Endodermal cell (in vitro differentiated cells): ENCODE measurements at places on chromosomes 12 and 14. TPM values are rescaled to one million over a fixed set of nuclear protein-coding genes. Genes with fewer than 3 reads are reported as not detected.
A peak's percentile ranks its signal among the peaks of the same experiment; 100 is the strongest.

DNA sequence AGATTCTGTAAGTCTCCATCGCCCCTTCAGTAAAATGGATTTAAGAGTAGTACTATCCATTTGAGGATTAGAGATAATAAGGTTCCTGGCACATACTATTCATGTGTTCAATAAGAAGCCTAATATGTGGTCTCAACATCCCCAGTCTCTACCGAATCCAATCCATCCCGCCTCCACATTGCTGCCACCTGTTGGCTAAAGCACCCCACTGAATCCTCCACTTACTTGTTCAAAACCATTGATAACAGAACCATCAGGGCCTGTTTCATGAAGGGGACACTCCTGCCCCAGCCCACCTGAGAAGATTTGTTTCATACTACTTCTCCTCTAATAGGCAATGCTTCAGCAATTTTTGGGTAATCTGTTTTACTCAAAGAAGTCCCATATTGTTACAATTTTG, 147.5 kb downstream of the SLC2A13 start:
- H3K4me1 ChIP-seq, result no peaks in the 10 kb centered on the region
- no peaks in the 10 kb centered on the region for H3K27me3 ChIP-seq
- DNase-seq, result peak; percentile 79
- no peaks in the 10 kb centered on the region for H3K36me3 ChIP-seq

DNA sequence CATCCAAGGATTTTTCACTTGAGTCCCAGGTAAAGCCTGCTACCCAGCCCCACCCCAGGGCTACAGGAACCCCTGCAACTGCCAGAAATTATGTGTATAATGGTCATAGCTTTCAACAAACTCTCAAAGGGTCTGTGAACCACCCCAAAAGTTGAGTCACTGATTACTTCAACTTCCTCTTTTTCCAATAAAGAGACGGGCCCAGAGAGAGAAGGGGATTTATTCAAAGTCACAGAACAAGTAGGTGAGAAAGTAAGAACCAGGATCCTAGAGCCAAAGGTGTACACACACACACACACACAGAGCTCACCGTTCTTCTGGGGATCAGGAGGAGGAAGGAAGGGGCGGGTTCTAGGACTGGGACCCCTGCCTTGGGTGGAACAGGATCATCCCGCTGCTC, 4.8 kb upstream of the ITPK1 start:
- no peaks in the 10 kb centered on the region for H3K4me1 ChIP-seq
- no peaks in the 10 kb centered on the region for H3K36me3 ChIP-seq
- H3K27ac ChIP-seq, result no peak overlapping the region
- no peak overlapping the region for H3K4me3 ChIP-seq
- no peak for DNase-seq

TAS2R42 gene
- total RNA-seq, result not detected in 3 replicates

RABGGTA gene
- total RNA-seq, result 20.2 to 35.1 TPM (median 23.2 TPM) in 3 replicates

DNA sequence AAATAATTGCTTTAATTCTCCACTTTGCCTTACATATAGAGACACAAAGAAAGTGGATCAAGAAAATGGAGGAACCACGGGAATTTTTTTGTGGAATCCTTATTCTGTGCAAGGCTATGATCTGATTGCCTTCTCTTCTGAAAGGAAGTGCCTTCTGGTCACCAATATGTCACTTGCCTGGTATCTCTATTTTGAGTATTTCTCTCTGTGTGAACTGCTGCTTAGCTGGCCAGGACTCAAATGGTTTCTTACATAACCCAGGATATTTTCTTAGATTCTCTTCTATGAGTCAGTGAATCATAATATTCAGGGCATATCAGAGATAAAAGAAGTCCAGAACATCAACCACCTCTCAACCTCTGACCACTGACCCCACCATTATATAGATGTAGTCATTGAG, 156.1 kb downstream of the DIO2 start:
- no peaks in the 10 kb centered on the region for H3K4me1 ChIP-seq
- H3K27ac ChIP-seq, result no peak overlapping the region
- no peaks in the 10 kb centered on the region for H3K36me3 ChIP-seq
- DNase-seq, result no peak

GRCh38 chr12:75722714-75723200, 211.3 kb upstream of the KRR1 start:
- no peak overlapping the region for H3K4me3 ChIP-seq
- DNase-seq, result no peak
- H3K36me3 ChIP-seq, result no peaks in the 10 kb centered on the region
- H3K27ac ChIP-seq, result no peak overlapping the region
- peaks cover 16% of the 10 kb centered on the region for H3K4me1 ChIP-seq

DNA sequence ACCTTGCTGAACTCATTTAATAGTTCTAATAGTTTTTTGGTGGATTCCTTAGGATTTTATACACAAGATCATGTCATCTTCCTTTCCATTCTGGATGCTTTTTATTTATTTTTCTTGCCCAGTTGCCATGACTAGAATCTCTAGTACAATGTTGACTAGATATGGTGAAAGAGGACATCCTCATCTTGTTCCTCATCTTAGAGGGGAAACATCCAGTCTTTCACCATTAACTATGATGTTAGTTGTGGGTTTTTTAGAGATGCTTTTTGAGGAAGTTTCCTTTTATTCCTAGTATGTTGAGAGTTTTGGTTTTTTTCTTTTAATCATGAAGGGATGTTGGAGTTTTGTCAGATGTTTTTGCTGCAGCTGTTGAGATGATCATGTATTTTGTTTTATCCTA, 8.7 kb downstream of the ANKRD13A start:
- no peak overlapping the region for H3K27ac ChIP-seq
- no peaks in the 10 kb centered on the region for H3K27me3 ChIP-seq
- H3K36me3 ChIP-seq, result peaks cover 30% of the 10 kb centered on the region
- no peak for DNase-seq
- H3K4me3 ChIP-seq, result no peak overlapping the region

DNA sequence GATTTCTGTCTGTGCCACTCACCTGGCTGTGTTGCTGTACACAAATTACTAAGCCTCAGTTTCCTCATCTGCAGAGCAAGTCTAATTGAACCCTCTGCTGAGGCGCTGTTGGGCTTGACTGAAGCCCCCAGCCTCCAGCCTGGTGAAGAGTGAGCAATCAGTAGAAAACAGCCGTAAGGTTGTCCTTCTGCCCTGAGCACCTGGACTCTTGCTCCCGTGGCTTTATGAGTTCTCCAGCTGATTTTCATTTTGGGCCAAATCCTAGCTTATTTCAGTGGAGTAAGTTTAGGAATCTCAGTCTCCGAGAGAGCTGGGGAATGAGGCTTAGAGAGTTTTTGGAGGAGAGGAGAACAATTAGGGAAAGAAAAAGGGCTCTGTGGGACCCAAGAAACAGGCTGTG, 133.9 kb upstream of the EVL start:
- H3K27ac ChIP-seq, result no peak overlapping the region
- peaks cover 4% of the 10 kb centered on the region for H3K36me3 ChIP-seq
- no peak overlapping the region for H3K4me3 ChIP-seq
- no peaks in the 10 kb centered on the region for H3K27me3 ChIP-seq

PCED1B gene
- total RNA-seq, result 5.1 and 7.0 TPM in 2 replicates

GRCh38 chr12:70290116-70290515, 46.9 kb downstream of the CNOT2 start:
- H3K27ac ChIP-seq, result no peak overlapping the region
- H3K36me3 ChIP-seq, result peaks cover 42% of the 10 kb centered on the region
- H3K27me3 ChIP-seq, result no peaks in the 10 kb centered on the region

DNA sequence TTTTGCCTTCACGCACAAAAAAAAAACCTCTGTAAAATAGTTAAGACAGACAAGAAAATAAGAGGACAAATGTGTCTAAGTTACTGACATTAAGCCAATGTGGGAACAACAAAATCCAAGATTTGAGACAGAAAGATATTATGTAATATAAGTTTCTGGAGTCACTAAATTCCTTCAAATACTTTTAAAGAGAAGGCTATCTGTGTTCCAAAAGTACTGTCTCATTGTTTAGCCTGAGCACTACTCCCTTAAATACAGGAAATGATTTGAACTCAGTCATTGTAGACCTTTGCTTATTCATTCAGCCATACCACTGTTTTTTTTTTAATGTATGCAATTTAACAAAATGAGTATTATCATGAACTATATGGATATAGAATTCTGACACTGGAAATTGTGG, 82.7 kb upstream of the KITLG start:
- H3K4me1 ChIP-seq, result no peaks in the 10 kb centered on the region
- H3K27me3 ChIP-seq, result no peaks in the 10 kb centered on the region
- DNase-seq, result no peak
- H3K4me3 ChIP-seq, result no peak overlapping the region
- H3K36me3 ChIP-seq, result no peaks in the 10 kb centered on the region

NELL2 gene
- total RNA-seq, result 5.1 to 7.5 TPM (median 5.5 TPM) in 3 replicates

- H3K4me1 ChIP-seq, result no peaks in the 10 kb centered on the region
- H3K27ac ChIP-seq, result no peak overlapping the region
- no peak overlapping the region for H3K4me3 ChIP-seq
- DNase-seq, result no peak
- H3K27me3 ChIP-seq, result no peaks in the 10 kb centered on the region
- no peaks in the 10 kb centered on the region for H3K36me3 ChIP-seq
Measured at GRCh38 chr12:18992336-18992735, 137.2 kb upstream of the PLEKHA5 start.

DNA sequence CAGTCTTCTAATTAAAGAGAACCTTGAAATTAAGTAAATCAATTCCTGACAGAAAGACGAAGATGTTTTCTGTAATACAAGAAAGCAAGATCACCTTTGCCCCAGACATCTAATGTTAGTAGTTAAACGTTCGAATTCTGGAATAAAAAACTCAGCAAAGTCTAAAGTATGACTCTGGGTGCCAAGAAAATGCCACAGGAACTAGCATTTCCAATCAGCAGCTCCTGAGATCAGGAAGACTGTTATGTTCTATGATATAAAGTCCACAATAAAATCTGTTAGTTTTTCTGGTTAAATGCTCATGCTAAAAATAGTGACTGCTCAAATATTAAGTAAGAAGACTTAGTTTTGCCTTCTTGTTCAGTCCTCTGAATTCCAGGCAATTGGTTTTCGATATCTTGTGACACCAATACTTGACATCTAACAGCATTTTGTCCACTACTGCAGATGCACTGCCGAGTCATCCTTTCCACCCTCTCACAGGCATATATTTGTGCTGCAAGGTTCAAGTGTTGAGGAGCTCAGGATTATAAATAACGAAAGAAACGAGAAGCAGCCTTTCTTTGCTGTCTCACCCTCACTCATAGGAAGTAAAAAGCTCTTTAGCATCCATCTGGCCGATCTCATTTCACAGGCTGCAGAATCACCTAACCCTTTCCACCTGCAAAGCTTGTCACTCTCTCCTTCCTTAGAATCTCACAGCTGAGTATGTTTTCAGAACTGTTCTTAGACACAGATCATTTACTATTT, 32.0 kb downstream of the SSH1 start:
- DNase-seq, result no peak
- H3K4me3 ChIP-seq, result no peak overlapping the region

NRXN3 gene
- total RNA-seq, result 16.8 and 20.9 TPM in 2 replicates

- no peaks in the 10 kb centered on the region for H3K36me3 ChIP-seq
- H3K4me3 ChIP-seq, result peak overlapping the region; percentile 32
- peaks cover 22% of the 10 kb centered on the region for H3K4me1 ChIP-seq
- no peaks in the 10 kb centered on the region for H3K27me3 ChIP-seq
- no peak overlapping the region for H3K27ac ChIP-seq
- DNase-seq, result peak; percentile 63
Measured at GRCh38 chr12:69442894-69443293, 27.3 kb upstream of the FRS2 start.

- H3K36me3 ChIP-seq, result no peaks in the 10 kb centered on the region
- no peak for DNase-seq
- H3K27ac ChIP-seq, result no peak overlapping the region
- H3K4me1 ChIP-seq, result peaks cover 4% of the 10 kb centered on the region
- no peaks in the 10 kb centered on the region for H3K27me3 ChIP-seq
Measured at GRCh38 chr12:32897687-32898573, 1.4 kb upstream of the PKP2 start.

DNA sequence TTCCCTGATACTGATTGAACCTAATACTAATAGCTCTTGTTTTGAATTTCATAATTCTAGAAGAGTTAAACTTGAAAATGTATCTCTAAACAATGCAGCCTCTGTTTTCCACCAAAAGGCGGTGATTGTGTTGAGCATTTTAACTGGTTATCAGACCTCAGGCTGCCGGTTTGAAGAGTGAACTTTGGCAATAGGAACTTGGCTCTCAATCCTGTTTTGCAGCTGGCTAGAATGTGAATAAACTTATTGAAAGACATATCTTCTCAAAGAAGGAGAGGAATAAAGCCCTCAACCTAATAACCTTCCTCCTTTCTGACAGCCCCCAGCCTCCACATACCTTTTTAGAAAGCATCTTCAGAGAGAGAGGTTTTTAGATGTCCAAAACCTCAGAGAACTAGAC, 105.4 kb downstream of the SRGAP1 start:
- H3K4me1 ChIP-seq, result no peaks in the 10 kb centered on the region
- no peak for DNase-seq
- no peak overlapping the region for H3K27ac ChIP-seq
- H3K27me3 ChIP-seq, result no peaks in the 10 kb centered on the region
- H3K36me3 ChIP-seq, result no peaks in the 10 kb centered on the region
